ENCODE measurements at places on chromosomes 6 and 20. TPM values are rescaled to one million over a fixed set of nuclear protein-coding genes. Genes with fewer than 3 reads are reported as not detected.

- DNase-seq = no peak
Measured at GRCh38 chr6:136783495-136784270, 8.6 kb downstream of the MAP3K5 start.

- DNase-seq = no peak
Measured at GRCh38 chr20:16775961-16776360, 27.8 kb downstream of the OTOR start.

- DNase-seq = peak; percentile 26
Measured at GRCh38 chr20:36548006-36548315, 6.6 kb downstream of the MYL9 start.

GRCh38 chr20:56372850-56373249 is 14.1 kb downstream of the FAM210B start:
- DNase-seq = no peak

DNA sequence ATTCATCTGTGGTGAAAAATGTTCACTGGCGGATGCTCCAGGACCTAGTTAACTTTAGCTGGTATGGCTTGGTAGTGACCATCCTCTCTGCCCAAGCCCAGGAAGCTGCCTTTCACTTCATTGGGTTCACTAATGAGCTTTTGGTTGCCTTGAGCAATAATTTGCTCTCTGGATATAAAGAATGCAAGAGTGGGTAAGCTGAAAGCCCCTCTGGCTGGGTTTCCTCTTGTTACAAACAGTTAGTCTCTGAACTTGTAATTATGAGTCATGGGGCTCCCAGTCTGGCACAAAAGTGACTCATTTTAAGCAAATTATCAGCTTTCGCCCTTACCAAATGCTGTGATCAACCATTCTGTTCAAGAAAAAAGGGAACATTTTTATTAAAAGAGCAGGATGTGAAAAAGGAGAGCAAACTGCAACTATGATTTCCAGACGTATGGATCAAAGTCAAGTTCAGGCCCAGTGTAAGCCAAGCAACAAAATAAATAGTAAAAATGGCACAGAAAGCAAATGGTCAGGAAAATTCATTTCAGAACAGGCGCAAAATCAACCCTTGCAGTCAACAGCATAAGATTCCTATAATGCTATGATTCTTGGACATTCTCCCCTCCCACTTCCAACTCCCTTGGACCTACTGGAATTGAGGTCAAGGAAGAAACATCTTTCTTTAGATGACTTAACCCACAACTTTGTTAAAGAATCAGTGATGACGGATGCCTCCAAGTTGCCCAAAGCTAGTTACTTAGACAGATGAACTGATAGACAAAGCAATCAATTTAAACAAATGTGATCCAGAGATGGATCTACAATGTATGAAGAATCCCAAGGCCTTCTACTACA is 130.0 kb upstream of the KCNK16 start:
- peak; percentile 11 for DNase-seq

DNA sequence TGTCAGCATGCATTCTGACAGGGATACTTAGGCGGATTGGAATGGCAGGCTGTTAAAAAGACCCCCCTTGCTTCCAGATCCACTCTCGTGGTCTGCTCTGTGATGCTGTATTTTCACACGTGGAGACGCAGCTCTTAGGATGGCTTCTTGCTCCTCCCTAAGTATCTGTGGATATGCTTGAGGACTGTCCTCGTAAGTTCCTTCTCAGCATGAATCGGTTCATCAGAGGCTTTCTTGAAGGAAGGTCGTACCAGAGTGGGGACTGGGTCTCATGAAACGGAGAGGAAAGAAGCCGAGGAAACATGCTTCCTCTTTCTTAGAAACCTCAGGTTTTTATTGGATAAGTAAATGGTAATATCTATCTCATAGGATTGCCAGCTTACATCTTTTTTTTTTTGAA is 220.4 kb downstream of the FARS2 start:
- no peak for DNase-seq

- peak; percentile 43 for DNase-seq
Measured at GRCh38 chr6:105898286-105898685, 187.8 kb upstream of the PRDM1 start.

DNA sequence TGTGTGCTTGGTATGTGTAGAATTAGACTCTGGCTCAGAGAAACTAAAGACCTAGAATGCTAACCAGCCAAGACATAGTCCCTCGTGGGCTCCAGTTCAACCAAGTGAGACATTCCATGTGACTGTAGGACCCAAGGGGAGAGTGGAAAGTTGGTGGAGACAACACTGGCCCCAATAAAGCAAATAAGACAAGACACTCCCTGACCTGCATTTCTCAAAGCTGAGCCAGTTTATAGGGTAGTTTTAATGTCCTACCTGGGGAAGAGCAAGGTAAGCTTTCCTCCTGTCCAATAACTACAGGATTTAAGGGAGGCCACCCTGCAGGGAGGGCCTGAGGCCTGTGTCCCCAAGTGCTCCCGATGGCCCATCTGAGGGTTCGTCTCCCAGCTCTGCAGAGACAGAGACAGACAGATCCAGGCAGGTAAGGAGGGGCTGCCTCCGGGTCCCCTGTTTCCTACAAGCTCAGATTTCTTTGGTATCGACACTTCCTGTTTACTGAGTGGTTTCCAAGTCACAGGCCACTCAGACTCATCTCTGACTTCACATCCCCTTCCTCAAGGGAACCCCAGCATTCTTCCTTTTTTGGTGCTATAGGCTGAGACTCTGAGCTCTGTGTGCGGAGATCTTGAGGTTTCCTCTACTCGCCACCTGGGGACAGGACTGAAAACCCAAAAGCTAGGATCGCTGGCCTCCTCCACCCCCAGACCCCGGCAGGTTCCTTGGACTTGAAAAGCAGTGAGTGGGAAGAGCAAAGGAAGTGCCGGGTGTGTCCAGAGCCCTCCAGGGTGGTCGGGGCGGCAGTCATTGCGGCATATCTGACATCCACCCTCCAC is 92.4 kb downstream of the PRND start:
- peak; percentile 69 for DNase-seq

DNA sequence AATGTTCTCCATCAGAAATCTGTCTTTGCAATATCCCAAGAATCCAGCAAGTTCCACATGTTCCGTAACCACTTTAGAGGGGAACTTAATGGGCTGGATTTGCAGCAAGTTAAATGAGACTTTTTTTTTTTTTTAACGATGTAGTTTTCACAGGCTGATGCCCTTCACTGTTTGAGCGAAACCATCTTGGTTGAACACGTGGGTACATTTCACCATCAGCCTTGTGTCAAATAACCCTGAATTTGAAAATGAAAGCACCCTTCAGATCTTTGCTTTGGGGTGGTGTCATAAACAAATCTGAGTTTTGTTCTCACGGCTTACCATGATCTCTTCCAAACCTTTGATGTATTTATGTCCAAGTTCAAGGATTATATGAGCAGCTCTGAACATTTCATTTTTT is 73.7 kb upstream of the EXOC2 start:
- no peak for DNase-seq

DNA sequence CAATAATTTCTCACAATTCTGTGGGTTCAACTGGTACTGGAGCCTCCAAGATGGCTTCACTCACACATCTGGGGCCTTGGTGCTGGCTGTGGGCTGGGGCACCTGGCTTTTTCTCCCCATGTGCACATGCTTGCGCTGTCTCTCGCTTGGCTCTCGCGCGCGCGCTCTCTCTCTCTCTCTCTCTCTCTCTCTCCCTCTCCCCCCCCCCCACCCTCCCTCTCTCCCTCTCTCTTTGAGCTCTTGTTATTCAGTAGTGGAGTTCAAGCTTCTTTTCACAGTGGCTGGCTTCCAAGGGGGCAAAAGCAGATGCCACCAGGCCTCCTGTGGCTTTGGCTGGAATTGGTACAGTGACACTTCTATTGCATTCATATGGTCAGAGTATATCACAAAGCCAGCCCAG is 10.8 kb upstream of the TBCC start:
- no peak for DNase-seq

GRCh38 chr6:120410586-120410985 is 923.7 kb downstream of the TBC1D32 start:
- no peak for DNase-seq

DNA sequence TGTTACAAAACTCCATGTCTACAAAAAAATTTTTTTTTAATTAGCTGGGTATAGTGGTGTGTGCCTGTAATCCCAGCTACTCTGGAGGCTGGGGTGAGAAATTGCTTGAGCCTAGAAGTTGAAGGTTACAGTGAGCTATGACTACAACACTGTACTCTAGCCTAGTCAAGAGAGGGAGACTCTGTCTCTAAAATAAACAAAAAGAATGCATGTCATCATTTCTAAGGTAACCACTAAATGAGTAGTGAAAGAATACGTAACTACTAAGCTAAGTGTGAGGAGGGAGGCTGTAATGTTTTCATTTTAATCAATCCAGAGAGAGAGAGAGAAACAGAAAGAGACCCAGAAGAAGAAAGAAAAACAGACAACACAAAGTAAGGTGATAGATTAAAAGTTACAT is 9.9 kb downstream of the SYCP2 start:
- DNase-seq = no peak

DNA sequence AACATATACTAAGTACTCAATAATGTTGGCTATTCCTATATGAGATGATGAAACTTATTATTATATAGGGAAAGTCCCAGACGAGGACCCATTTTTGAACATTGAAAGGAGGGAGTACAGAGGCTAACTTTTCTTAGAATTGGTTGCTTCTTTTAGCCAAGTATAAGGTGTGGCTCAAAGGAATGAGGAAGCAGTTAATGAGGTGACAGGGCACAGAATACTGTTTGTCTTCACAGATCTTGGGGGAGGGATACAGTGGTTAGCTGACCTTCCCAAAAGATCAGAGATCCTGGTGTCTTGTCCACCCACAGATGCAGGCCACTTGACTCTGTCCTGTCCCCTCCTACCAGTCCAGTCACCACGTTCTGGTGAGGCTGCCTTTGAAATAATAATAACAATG is 67.8 kb upstream of the EPB41L1 start:
- no peak for DNase-seq

- no peak for DNase-seq
Measured at GRCh38 chr20:40446888-40447287, 242.1 kb downstream of the MAFB start.

DNA sequence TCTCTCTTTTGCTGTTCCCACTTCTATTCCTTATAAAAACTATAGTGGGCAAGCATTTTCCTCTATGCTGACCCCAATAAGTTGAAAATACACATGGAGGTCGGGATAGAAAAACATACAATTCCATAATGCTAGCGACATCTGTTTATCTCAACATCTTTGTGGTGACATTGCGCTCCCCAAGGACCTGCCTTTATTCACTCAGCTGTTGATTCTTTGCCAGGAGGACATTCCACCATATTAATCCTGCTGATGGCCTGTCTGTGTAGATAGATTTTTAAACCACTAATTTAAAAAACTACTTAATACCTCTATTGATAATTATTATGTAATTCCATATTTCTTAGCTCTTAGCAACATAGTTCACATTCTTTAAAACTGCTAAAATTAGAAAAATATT is 555.3 kb upstream of the MAP3K7 start:
- no peak for DNase-seq

GRCh38 chr6:52976591-52977035 is 18.5 kb downstream of the GSTA4 start:
- DNase-seq = peak; percentile 73

DNA sequence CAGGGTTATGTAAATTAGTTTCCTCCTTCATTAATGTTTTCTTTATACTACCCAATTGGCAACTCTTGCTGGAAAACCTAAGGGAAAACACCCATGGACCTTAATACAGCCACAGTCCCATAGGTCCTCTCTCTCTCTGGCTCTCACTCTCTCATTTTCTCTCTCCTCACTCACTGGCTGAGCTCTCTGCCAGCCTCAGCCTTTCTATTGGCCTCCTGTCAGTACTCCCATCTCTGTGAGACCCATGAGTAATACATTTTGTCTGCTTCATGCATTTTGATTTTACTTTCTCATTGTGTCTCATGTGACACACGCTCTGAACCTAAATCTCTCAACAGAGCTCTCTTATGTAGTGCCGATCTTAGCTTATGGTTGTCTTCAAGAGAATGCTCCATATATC is 907.5 kb downstream of the C6orf118 start:
- no peak for DNase-seq

GRCh38 chr6:2643935-2644539 is 106.7 kb downstream of the MYLK4 start:
- no peak for DNase-seq

GRCh38 chr6:118511930-118512715 is 36.0 kb upstream of the PLN start:
- DNase-seq = no peak

DNA sequence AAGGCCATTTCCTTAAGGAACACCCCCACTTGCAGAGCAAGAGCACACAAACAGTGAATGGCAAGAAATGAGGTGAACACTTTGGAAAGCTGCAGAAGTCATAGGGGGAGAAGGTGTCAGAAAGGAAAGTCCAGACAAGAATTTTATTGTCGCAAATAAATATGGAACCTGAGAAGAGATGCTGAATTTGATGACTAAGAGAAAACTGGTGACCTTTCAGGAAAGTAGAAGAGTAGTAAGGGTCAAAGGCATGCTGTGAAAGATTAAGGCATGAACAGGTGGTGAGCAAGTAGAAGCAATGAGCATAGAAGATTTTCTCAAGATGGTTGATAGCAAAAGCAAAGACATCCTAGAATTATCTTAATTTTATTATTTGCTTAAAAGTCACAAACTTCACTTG is 194.2 kb downstream of the KCNQ5 start:
- no peak for DNase-seq

DNA sequence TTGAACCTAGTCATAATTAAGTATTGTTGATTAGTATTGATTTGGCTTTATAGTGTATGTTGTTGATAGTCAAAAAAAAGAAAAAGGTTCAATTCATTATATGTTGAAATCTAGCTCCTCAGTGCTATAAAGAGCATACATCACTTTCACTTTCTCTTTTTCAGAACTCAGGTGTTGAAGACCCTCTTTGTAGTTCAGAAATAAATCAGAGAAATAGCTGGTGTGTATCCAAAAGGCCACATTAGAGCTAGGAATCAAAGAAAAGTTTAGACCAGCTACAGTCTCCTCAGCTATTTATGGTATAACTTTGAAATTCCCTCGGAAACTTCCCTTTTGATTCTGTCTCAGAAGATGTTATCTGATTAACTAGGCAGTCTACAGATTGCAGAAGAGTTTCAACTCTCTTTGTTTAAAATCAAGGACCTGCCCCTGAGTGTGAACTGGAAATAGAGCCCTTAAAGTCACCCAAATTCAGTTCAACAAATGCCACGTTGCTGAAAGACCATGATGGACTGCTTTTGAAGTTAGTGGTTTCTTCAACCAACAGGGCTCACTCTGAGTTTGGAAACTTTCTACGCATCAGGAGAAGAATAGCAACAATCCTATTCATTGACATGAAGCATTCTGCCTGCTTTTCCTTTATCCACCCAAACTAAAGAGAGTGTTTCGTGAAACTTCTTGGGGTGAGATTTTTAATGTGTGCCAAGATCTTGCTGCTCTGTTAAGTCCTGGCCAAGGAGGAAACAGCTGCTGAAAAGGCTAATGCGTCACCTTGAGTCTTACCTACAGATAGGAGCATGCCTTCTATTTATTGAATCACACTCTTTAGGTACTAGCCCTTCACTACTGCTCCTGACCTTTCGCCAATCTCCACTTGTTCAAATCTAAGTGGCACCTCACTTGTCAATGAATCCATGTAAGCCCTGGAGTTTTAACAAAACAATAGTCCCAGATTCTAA is 111.7 kb downstream of the TNFRSF21 start:
- DNase-seq = no peak

The RPS21 gene
- 1,051 TPM for total RNA-seq

The LEMD2 gene
- total RNA-seq = 55.2 TPM

The LY6G6F gene
- total RNA-seq = not detected

The MCUR1 gene
- total RNA-seq = 37.9 TPM

The PPIL6 gene
- total RNA-seq = not detected
